ENCODE measurements at places on chromosomes 7 and 10.

- DNase-seq: no peak
Observed at GRCh38 chr7:158174947-158175346, 412.7 kb downstream of the PTPRN2 start.

GRCh38 chr7:27640884-27641574 lies 21.7 kb downstream of the HIBADH start:
- DNase-seq: no peak

DNA sequence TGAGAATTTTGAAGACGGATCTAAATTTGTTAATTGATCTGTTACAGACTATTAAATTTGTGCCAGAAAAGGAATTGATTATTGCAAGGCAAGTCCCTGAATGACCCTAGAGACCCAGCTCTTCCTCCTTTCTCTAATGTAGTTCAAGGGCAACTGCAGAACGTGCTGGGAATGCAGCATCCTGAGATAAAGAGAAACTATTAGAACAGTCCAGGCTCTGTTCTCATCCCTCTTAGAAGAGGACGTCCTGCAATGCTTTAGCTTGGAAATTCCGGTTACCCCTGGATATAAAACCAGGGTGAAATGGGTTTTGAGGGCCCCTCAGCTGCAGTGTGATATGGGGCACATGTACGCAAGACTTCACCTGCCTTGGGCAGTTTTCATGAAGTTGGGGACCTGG lies 67.3 kb downstream of the PTN start:
- DNase-seq: no peak

- DNase-seq: no peak
Observed at GRCh38 chr7:19963695-19964094, 190.3 kb upstream of the TMEM196 start.

DNA sequence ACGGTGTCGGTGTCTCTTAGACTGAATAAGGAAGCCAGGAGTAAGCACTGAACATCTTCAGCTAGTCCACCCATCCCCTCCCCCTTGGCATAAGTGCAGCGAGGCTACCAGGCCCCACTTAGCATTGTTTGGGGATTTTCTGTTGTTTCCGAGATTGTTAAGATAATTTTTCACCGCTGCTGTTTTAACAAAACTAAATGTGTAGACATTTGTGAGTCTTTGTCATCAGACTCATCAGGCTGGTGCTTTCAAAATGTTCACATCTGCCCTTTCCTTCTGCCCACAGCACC lies 21.0 kb upstream of the GOT1 start:
- DNase-seq: no peak

Measured in NCI-H1417 treated with DMSO at 0.1 percent for 48 hours (cell line).